ENCODE measurements at places on chromosomes 4 and X.
A peak's percentile ranks its signal among the peaks of the same experiment; 100 is the strongest.

- no peak for DNase-seq
Observed at GRCh38 chrX:153775293-153776119, 5.3 kb upstream of the SRPK3 start.

GRCh38 chrX:2451501-2452316 is 49.1 kb downstream of the DHRSX start:
- DNase-seq: no peak

DNA sequence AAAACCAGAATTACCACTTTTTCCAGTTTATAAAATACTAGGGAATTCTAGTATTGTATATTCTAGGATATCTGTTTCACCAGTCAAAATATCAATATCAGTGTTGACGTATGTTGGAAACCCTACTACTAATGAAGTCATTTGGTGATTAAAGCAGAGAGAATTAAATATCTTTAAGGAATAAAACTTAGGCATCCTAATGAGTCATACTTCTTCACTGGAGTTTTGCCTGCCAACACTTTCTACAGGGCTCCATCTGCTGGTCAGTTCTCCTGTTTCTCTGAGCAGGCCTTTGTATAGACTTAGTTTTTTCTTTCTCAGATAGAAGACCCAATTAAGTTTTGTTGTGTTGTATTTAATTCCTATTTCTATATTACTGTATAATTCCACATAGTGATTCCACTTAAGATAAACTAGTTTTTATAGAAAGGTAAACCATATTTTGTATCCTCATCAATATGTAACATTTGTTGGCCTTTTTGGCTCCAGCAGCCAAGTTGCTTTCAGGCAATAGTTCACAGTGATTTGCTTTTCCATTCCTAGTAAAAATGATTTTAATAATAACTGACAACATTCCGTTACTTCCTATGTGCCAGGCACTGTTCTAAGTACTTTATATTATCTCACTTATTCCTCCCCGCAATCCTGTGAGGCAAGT is 3.5 kb downstream of the AP1AR start:
- peak; percentile 18 for DNase-seq

DNA sequence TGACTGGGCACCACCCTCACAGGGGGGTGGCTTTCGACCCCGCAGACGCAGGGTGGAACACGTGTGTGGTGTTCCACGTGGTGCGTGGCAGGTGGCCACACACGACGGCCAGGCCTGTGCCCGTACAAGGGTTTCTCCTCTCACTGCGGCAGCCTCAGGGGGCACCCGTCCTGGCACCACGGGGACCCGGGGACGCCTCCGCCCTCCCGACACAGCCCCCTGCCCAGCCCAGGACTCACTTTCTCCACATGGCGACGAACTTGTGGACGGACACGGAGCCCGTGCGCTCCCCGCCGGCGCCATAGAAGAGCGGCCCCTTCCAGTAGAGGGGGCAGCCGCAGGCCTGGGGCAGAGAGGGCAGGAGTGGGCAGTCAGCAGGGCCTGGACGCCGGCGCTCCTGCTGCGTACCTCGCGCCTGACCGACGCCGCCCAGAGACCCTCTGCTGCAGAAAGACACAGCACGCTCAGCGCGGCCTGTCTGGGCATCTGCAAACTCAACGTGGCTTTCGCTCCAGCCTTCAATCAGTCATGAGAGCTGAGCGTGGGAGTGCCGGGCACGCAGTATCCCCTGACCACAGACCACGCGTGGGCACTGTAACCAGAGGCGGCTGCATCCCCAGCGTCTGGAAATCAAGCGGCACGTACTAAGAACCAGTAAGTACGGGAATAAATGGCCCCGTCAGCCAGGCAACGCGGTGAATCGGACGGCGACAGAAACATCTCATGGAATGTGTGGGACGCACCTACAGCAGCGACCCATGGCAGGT is 28.9 kb upstream of the GTPBP6 start:
- no peak for DNase-seq

DNA sequence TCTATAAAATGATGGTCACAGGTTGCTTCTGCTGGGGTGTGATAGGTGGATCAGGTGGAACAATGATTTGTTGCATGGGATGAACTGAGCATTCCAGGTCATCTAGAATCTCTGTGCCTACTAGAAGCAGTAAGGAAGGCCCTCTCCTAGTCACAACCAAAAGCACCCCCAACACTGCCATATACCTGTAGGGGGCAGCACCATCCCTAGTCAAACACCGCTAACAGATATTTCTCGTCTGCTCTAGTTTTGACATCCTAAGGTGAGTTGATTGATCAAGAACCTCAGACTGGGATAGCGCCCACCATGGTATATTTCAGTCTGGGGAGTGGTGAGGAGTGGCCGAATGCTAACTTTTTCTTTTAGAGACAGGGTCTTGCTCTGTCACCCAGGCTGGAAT is 160.2 kb downstream of the NHS start:
- no peak for DNase-seq

DNA sequence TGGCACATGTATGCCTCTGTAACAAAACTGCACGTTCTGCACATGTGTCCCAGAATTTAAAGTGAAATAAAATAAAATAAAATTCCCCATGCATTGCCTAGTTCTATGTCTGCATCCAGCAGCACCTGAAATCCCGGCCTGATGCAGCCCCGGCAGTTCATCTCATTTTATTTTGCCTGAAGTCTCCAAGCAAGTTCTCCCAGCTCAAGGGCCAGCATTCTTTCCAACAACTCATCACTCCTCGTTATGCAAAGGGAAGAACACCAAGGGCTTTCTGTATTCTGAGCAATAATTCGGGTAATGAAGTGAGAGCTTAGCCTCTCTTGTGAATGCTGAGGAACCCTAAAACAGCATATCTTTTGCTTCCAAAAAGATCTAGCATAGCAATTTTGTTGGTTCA is 2.7 kb downstream of the ENPP6 start:
- DNase-seq: no peak

DNA sequence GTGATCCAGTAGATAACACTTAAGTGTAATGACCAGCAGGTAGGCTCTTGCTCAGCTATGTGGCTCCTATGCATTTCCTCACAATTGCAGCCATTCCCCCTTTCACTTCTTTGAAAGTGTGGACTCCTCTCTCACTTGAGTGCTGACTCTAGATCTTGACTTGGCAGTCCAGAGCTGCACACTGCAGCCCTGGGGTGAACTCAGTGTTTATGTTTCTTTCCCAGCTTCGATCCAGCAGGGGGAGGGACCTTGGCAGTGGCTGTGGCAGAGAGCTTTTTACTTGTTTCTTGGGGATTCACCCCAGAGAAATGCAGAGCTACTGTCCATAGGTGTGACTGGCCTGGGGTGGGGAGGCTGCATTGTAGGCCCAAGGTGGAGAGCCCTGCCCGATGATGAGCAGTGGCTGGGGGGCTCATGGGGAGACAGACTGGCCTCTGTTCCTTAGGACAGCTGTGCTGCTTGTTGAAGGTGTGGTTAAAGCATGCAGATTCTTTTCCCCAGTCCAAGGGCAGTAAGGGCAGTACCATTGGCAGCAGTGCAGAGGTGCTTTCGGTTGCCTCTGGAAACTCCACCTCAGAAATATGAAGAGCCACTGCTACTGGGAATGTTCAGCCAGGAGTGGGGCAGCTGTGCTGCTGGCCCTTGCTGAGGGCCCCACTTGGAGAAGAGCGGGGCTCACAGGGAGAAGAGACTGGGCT is 134.7 kb downstream of the SH3BGRL start:
- DNase-seq: no peak

- no peak for DNase-seq
Observed at GRCh38 chr4:150126201-150126863, 48.1 kb downstream of the DCLK2 start.
